ENCODE measurements at places on chromosomes 16 and 17.
A peak's percentile ranks its signal among the peaks of the same experiment; 100 is the strongest.

DNA sequence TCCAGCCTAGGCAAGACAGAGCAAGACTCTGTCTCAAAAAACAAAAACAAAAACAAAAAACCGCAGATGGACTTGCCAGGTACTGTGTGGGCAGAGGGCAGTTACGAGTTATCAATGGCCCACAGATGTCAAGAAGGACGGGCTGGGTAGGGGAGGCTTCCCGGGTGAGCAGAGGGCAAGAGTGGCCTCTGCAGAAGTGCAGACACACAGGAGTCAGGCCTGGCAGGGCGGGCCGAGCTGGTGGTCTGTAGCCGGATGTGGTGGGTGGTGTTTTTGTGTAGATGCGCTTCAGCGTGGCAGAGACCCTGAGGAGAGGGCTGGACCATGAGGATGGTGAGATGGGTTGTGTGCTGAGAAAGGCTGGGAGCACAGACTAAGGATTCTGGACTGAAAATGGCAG, 44.9 kb upstream of the KDM6B start:
- no peaks in the 10 kb centered on the region for H3K36me3 ChIP-seq
- no peak for DNase-seq
- H3K27me3 ChIP-seq: no peaks in the 10 kb centered on the region

GRCh38 chr17:2087597-2088211, 32.8 kb downstream of the HIC1 start:
- H3K4me1 ChIP-seq: peaks cover 49% of the 10 kb centered on the region
- DNase-seq: no peak
- H3K27ac ChIP-seq: peak overlapping the region; percentile 86
- H3K27me3 ChIP-seq: no peaks in the 10 kb centered on the region
- no peak overlapping the region for H3K4me3 ChIP-seq

DNA sequence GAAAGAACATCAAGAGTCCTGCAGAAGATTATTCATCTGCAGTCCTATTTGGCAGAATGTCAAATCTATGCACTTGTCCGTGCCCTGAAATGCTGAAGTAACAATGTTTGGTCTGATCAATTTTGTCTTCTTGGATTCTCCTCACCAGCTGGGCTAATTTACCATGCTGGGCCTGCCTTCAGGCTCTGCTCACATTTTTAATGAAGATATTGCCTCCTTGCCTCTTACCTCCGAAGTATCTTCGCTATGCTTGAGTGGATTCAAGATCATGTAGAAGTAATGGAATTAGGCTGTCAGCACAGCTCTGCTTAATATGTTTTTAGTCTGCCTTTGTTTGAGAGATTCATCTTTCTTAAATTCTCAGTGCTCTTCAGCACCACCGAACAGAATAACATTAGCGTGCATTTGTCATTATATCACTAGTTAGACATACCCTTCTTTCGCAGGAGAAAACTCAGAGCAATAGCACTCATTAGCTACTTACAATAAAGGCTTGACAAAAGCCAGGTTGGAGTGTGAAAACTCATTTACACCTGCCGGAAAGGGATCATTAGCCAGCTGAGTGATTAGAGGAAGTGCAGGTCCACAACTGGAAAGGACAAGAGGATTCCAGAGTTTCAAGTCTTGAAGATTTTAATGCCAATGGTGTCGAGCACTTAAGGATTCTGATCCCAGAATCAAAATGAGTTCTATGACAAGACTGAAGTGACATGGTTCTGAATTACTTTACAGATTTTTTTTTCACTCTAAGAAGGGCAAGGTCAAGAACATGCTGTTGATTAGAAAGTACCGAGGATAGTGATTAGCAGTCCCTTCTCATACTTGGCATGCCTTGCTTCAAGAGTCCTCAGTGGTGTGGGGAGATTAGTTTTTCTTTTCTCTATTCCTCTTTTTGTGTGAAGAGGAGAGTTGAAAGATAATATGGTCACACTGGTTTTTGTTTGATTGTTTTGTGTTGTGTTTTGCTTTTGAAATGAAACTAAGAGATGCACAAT, 405.6 kb upstream of the TOM1L1 start:
- no peak overlapping the region for H3K27ac ChIP-seq
- no peak for DNase-seq

DNA sequence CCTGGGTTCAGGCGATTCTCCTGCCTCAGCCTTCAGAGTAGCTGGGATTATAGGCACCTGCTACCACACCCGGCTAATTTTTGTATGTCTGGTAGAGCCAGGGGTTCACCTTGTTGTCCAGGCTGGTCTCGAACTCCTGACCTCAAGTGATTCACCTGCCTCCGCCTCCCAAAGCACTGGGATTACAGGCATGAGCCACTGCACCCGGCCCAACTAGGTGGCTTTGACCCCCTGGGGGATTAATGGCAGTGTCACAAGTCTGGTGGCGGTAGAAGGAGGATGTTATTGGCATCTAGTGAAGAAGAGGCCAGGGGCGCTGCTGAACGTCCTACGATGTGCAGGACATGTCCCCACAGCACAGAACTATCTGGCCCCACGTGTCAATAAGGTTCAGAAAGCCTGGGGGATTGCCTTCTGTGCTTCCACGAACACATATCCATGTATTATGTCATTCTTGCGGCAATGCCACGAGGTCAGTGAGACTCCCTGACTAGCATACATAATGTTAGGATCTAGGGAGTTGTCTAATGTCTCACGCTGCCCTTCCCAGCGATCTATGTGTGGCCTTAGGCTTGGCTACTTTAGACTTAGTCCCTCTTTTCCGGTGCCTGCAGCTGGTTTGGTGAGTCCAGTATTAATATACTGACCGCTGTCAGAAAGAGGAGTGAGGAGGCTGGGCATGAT, 75.8 kb downstream of the ABCC6 start:
- H3K27me3 ChIP-seq: no peaks in the 10 kb centered on the region
- no peak overlapping the region for H3K27ac ChIP-seq
- no peaks in the 10 kb centered on the region for H3K4me1 ChIP-seq

DNA sequence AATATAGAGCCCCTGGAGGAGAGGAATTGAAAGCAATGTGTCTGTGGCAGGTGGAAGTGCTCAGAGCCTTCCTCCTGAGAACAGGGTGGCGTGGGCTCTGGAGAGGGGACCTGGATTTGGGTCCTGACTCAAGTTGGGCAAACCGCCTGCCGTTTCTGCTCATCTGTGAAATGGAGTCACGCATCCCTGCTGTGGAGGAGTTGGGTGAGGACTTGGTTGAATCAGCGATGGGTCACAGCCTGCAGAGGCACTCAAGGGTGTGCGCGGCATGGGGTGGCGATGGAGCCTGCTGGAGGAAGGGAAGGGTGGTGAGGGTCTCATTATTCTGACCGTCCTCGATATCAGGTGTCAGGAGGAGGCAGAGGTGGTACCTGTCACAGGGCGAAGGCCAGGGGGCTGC, 3.1 kb downstream of the ADAD2 start:
- H3K4me3 ChIP-seq: no peak overlapping the region
- peaks cover 57% of the 10 kb centered on the region for H3K4me1 ChIP-seq
- peaks cover 29% of the 10 kb centered on the region for H3K36me3 ChIP-seq
- H3K27ac ChIP-seq: no peak overlapping the region
- no peak for DNase-seq

DNA sequence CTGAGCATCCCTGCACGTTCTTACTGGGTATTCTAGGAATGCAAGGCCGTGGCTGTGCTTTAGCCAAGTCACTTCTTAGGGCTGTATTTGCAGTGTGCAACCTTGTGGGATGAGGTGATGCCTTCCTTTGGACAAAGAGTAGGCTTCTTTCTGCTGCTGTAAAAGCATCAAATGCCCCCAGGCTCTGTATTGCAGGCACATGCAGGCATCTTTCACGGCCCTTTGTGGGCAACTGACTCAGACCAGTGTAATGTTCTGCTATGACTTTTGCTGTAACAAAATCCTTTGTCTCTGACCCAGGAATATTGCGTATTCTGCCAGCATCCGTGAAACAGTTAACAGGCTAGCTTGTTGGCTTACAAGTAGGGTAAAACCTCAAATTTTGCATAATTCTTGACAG, 30.9 kb upstream of the GCSH start:
- no peaks in the 10 kb centered on the region for H3K27me3 ChIP-seq
- no peak overlapping the region for H3K4me3 ChIP-seq
- H3K27ac ChIP-seq: no peak overlapping the region
- no peaks in the 10 kb centered on the region for H3K4me1 ChIP-seq
- no peaks in the 10 kb centered on the region for H3K36me3 ChIP-seq
- no peak for DNase-seq

GRCh38 chr16:81823734-81824133, 44.6 kb downstream of the PLCG2 start:
- H3K27ac ChIP-seq: no peak overlapping the region
- no peaks in the 10 kb centered on the region for H3K4me1 ChIP-seq
- no peaks in the 10 kb centered on the region for H3K36me3 ChIP-seq
- no peak for DNase-seq
- H3K4me3 ChIP-seq: no peak overlapping the region

GRCh38 chr17:40827746-40828453, 5.5 kb upstream of the KRT10 start:
- no peak for DNase-seq
- no peak overlapping the region for H3K27ac ChIP-seq
- no peak overlapping the region for H3K4me3 ChIP-seq
- H3K27me3 ChIP-seq: no peaks in the 10 kb centered on the region
- no peaks in the 10 kb centered on the region for H3K36me3 ChIP-seq
- H3K4me1 ChIP-seq: no peaks in the 10 kb centered on the region
